ENCODE measurements at places on chromosomes 1 and 21.

- no peak for DNase-seq
Measured at GRCh38 chr1:216448011-216448510, 24.8 kb upstream of the USH2A start.

DNA sequence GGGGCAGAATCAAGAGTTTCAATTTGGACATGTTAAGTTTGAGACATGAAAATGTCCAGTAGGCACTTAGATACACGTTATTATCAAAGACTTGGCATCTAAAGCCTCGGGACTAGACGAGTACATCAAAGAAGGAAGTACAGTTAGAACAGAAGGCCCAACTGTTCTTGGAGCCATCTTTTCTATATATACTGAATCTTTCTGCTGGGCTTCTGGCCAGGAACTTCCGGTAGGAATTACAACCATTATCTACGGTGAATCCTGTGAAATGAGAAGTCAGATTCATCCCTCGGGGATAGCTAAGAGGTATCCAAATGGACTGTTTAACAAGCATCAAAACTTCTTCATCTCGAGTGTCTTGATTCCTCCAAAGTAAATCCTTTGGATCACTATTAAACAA lies 34.4 kb upstream of the NRDC start:
- DNase-seq = no peak

DNA sequence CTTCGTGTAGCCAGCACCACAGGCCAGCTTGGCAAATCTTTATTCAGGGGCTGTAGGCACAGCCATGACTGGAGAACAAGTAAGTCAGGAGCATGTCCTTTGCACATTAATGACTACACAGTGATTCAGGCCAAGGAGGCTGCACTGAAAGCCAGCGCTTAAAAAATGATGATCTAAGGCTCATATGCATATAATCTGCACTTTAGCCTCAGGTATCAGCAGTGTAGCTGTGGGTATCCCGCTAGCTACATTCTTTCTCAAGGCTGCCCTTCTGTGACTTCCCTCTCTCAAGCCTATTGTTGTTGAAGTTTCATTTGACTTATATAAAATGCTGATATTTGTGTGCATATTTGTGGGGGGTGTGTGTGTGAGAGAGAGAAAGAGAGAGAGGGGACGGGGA lies 62.6 kb upstream of the RGL1 start:
- DNase-seq = no peak

GRCh38 chr1:207898260-207898659 lies 12.7 kb downstream of the CD34 start:
- DNase-seq = no peak

DNA sequence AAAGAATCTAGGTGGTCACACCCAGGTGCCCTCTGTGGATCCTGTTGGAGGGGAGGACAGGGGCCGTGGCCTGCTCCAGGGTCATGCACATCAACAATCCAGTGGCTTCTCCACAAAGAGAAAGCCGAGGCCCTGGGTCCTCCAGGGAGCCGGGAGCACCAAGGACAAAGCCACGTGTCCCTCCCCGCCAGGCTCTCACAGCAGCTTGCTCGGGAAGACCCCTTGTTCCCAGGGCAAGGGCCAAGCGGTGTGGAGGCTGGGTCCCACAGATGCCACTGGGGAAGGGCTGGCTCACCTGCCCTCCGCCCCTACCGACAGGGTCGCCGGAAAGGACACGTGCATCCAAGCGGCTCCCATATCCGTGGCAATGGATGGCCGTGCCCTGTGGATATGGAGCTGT lies 192.9 kb upstream of the VAMP3 start:
- no peak for DNase-seq

DNA sequence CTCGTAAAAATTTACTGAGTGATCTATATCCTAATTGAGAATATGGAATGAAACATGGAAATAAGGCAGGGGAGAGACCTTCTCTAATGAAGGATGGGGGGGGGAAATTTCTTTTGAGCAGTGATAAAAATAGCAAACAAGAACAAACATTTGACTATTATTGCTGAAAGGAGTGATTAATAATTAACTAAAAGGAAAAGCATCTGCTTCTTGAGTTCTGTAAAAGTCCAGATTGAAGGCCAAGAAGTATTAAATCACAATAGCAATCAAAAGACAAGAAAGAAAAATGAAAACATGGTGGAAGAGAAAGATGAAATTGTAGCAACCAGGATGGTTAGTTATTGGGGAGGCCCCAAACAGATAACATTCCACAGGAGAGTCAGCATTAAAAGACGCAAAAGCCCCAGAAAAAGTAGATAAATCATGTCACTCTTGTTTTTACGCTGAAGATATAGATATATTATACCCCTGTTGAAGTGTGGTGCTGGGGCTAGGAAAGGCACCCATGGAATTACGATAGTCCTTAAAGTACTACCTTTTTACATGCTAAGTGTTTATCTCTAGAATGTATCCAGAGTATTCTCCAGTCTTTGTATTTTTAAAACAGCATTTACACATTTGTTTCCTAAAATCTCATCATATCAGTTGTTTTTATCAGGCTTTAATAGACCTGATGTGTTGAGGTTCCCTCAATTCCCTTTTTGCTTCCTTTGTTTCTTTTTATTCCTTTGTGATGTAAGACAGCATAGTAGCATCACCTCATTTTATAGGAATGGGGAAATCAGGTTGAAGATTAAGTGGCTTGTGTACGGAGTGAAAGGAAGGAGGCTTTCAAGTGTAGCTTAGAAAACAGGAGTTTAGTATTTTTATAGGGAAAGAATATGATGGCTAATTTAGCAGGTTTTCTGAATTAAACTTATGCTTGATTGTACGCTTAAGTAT lies 28.9 kb downstream of the DISP1 start:
- no peak for DNase-seq

GRCh38 chr1:21955501-21956281 lies 18.6 kb upstream of the HSPG2 start:
- DNase-seq = no peak

DNA sequence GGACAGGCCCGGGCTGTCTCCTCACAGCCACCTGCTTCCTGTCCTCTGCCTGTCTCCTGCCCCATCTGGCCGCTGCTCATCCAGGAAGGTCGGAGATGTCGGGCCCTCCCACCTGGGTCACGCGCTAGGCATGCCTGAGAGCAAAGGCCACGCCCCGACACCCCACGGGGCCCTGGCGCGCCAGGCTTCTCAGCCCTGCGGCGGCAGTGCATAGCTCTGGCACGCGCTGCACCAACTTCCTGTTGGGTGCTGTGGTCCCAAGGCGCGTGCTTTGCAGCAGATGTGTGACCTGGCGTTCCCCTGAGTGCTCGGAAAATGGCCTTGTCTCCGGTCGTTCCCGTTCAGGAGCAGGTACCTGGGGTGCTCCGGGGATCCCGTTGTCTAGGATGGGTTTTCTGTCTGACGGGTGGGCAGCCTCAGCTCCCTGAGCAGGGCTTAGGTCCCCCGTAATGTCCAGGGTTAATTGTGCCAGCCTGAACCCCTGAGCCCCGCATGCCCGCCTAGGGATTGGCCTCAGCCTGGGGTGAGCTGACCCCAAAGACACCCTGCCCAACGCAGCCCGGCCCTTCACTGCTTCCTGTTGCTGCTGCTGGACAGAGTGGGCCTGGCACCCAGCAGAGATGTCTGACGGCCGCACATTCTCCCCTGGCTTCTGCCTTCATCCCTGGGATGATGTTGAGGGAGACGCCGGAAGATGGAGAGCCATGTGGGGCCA lies 19.4 kb upstream of the KCNAB2 start:
- DNase-seq = peak; percentile 88

- DNase-seq = no peak
Measured at GRCh38 chr1:30788580-30789387, 31.2 kb upstream of the LAPTM5 start.

DNA sequence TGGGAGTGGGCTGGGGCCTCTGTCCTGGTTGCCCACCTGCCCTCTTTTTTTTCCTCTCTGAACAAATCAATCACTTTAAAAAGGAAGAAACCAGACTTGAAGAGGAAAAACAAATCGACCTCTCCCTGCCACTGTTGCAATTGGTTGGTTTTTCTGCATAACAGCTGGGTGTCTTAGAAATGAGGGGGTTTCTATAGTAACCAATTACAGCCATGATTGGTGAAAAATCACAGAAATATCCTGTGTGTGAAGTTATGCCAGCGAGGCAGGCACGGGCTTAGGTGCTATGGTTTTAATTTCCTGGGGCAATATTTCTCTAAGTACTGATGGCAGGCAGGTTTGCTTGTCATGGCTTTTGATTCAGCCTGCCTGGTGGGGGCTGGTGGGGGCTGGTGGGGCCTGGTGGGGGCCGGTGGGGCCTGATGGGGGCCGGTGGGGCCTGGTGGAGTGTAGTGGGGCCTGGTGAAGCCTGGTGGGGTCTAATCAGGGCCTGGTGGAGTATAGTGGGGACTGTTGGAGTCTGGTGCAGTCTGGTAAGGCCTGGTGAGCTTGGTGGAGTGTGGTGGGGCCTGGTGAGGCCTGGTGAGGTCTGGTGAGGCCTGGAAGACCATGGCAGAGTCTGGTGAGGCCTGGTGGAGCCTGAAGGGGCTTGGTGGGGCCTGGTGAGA lies 54.6 kb downstream of the AJAP1 start:
- no peak for DNase-seq

DNA sequence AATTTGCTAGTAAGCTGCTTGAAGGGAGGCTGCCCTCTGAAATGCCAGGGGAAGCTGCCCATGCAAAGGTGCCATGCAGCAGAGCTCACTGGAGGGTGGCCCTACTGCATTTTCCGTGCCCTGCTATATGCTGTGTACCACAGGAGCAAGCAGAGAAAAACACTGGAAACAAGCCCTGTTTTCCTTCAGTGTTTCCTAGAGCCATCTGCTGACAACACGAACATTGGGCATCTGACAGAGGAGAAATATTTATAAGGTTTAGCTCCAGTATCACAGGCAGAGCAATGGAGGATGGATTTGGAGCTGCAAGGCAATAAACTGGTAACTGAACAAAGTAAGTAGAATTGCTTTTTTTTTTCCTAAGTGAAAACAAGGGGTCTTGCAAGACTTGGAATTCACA lies 198.4 kb downstream of the USP25 start:
- no peak for DNase-seq

GRCh38 chr1:59075021-59075420 lies 221.9 kb upstream of the FGGY start:
- DNase-seq = no peak

DNA sequence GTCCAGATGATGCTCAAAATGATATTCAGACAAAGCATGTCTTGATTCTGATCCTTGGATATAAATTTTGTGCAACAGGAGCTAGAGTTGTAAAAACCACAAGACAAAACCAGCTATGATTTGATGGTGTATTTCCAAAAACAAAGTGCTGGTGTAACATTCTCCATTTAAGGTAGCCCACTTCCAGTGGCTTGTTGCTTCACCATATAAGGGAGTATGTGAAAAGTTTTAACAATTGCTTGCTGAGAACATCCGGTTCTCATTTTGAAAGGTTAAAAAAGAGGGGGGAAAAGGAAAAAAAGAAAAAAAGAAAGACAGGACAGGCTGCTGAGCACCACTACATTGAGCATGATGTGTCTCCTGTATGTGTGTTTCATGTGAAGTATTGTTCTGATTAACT lies 123.6 kb downstream of the MACF1 start:
- DNase-seq = no peak

GRCh38 chr1:214569357-214570004 lies 18.1 kb upstream of the PTPN14 start:
- DNase-seq = no peak

DNA sequence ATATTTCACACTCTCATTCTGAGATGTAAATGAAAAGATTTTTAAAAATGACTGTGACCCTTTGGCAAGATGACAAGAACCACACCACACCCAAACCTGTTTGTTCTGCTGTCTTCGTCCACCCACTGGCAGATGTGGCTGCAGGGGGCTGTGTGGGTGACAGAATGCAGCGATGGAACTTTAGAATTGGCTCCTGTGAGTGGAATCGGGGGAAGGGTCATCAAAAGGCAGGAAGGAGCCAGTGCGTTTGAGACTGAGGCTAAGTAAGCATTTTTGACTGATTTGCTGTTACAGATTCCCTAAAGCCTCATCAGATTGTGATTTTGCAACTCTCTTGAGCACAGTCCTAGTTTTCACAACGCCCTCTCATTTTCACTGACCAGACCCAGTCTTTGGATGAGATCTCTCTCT lies 111.2 kb upstream of the ADGRL2 start:
- DNase-seq = no peak

- no peak for DNase-seq
Measured at GRCh38 chr1:82466416-82466815, 665.7 kb downstream of the ADGRL2 start.

- no peak for DNase-seq
Measured at GRCh38 chr1:194598098-194598497, 1411.7 kb upstream of the B3GALT2 start.

GRCh38 chr1:241551759-241552638 lies 19.8 kb downstream of the KMO start:
- peak; percentile 18 for DNase-seq

DNA sequence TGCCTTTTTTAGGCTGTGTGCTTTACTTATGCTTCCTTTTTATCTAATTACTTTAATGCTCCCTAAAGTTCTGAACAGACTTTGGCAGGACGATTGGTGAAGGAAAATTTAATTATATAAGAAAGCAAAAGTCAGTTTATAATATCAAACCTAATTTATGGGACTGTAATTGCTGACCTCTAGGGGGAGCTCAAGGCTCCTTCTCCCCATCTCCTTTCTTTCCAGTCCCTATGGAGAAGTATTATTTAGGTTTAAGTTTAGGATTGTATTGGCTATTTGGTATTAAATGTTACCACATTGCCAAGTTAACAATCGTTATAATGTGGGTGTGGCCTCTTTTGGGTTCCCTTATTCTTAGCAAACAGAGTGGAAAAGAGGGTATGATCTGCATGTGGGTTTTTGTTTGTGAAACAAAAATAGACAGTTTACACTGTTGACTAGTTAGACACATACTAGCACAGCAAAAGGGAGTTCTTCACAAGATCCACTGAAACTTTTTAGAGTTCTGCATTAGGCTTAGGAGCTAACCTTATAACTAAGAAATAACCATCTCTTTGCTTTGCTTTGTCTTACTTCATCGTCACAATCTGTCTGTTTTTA lies 48.2 kb upstream of the TNFSF4 start:
- no peak for DNase-seq

DNA sequence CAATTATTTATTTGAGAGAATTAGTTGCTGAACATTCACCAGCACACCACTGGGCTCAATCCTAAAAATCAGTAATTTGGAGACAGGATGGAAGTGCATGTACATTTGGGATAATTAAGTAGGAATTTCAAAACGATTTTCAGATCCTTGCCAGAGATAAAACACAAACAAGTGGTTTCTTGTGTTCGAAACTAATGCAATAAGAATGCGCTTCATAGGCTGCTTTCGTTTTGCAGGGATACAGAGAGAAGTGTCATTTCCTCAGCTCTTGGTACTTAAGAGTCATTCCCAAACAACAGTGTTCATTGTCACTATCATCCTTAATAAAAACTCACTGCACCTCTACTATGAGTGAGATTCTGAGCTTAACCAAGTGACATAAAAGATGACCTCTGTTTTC lies 20.6 kb upstream of the USP24 start:
- DNase-seq = no peak

DNA sequence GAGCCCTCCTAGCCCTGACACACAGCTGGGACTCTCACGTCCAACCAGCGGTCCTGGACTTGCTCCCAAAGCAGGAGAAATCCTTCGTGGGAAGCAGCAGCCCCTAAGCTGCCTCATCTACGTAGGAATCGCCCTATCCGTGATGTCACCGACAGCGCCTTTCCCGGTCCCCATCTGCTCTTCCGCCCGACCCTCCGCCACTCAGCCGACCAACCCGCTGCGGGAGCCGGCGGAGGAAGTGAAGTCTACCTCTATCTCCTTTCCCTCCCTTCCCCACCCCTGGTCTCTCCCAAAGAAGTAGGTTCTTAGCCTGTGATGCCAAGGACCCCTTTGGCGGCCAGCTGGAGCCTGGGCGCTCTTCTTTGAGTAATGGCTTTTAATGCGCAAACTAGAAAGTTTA lies 272.1 kb downstream of the FAM72C start:
- no peak for DNase-seq

GRCh38 chr21:28959367-28960099 lies 33.1 kb downstream of the LTN1 start:
- DNase-seq = no peak

Data from GM12892 (cell line).